Esophagus squamous epithelium (tissue), 5 donors: ENCODE measurements at places on chromosomes 5 and 9.

- DNase-seq = no peak
Measured at GRCh38 chr5:17991775-17992174, 357.5 kb downstream of the TAF11L14 start.

DNA sequence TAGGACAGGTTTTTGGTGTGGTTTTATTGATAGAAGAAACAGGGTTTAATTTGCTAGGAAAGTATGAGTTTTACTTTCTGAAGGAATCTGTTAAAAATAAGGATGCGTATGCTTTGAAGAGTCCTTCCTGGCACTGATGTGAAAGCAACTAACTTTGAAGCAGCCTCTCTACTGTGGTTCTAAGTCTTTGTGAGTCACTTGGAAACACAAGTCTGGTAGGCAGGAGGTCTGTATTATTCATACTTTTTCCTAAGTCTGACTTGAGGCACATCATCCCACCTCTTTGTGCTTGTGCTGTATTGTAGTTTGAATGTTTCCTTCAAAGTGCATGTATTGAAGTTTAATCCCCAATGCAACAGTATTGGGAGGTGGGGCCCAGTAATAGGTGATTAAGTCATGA, 129.0 kb downstream of the TAF11L14 start:
- no peak for DNase-seq

- DNase-seq = no peak
Measured at GRCh38 chr9:37030611-37030939, 3.5 kb downstream of the PAX5 start.

GRCh38 chr5:1291611-1292080, 3.2 kb downstream of the TERT start:
- no peak for DNase-seq

- DNase-seq = no peak
Measured at GRCh38 chr9:114513055-114513958, 8.0 kb upstream of the WHRN start.

DNA sequence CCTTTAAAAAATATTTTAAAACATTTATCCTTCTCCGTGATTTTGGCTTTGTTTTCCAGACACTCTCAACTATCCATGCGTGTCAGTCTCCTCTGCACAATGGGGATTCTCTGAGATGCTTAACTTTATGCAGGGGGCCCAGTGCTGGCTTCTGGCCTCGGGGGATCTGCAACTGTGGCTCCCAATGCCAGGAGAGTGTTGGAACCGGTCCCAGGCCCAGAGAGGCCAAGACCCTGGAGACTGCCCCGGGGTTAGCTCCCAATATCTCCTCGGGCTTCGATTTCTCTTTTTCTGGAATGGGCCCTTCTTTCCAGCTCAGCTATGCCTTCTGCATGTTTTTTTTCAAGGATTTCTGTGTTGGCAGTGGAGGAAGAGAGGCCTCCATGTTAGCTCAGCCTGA, 20.1 kb upstream of the SARDH start:
- no peak for DNase-seq

GRCh38 chr5:130992621-130993020, 172.4 kb downstream of the HINT1 start:
- DNase-seq = no peak

DNA sequence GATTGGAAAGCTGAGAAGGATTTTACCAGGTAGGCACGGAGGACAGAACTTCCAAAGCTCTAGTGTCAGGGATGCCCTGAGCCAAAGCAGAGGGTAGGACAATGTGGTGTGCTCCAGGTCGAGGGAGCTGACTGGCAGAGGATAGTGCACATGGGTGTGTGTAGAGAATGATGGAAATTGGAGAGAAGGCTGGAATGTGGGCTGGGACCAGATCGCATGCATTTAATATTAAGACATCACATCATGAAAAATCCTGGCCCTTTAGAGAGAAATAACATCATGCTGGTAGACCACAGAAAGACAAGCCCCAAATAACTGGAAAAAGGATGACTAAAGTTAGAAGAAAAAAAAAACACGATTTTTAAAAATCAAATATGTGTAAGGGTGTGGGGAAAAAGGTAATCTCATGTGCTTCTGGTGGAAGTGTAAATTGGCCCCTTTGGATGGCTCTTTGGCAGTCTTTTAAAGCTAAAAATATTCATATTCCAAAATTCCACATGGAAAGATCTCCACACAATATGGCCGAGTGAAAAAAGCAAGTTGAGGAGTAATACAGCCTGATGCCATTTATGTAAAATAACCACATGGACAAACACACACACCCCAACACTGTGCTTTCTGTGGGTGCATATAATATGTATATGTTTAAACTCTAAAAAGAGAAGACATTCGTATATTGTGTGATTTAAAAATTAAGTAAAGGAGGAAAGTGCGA, 67.0 kb upstream of the TGFBR1 start:
- no peak for DNase-seq

DNA sequence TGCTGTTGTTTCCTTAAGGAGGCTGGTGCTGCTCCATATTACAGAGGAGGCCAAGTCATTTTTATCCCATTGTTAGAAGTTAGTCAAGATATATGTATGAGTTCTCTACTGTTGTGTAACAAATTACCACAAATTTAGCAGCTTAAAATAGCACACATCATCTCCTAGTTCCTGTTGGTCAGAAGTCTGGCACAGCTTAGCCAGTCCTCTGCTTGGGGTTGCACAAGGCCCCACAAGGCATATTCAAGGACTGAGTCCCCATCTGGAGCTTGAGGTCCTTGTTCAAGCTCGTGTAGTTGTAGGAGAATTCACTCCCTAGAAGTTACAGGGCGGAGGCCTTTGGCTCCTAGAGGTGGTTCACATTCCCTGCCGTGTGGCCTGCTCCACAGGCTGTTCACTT, 14.7 kb downstream of the MTAP start:
- no peak for DNase-seq

GRCh38 chr5:171596391-171596878, 177.0 kb downstream of the FGF18 start:
- no peak for DNase-seq

DNA sequence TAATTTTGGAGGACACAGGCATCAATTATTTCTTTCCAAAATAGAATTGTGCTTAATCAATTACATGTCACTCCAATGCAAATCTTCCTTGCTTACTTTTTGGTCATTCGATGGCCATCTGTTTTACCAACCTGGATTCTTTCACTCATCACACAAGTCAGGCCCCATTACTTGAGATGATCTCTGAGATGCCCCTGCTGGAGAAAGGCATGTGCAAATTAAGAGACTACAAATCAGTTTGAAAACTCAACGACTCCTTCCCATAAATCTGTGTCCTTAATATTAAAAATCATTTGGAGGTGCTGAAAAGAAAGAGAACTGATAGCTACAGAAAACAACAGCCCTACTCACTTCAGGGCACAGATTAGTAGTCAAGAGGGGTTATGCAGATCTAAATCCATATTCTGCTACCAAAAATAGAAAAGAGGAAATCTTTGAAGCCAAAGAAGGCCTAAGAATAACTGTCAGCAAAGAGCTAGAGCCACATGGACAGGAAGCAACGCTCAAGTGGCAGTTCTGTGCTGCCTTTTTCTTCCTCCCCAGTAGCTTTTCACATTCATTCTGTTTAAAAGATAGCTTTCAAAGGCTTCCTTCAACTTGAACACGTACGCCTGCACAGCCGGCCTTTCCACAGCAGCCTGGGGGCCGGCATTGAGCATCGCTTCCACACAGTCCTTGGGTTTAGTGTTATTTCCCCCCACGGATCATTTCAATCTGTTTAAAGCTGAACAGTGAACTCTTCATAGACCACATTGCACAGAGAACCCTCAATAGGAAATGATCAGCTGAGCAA, 79.3 kb upstream of the MAP3K1 start:
- DNase-seq = no peak

DNA sequence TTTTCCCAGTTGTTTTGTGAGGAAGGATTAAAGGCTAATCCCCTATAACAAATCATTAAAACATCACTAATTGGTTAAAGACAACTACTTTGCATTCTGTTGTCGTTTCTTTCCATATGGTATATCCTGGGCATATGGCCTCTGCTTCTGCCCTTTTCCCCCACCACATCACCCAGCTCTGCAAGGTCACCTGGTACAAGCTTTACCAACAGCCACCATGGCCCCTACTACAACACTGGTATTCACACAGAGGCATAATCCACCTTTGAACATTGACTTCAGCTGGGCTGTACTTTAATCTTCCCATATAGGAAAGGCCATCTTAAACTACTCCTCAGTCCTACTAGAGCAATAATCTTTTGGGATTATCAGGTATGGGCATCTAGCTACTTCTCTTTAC, 866.1 kb downstream of the TLE4 start:
- no peak for DNase-seq

DNA sequence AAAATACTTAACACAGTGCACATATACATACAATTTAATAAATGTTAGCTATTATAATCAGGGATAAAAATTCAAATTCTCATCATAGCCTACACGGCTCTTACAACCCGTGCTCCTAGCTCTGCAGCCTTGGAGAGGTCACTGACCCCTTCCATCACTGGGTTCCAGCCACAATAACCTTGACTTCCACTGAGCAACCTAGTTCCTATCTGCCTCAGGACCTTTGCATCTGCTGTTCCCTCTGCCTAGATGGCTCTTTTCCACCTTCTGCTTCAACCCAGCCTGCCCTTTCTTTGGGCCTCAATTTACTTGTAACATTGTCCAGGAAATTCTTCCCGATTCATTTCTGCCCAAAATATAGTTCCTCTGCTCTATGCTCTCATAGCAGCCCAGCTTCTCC, 8.9 kb upstream of the DELE1 start:
- DNase-seq = no peak
